Stimulated activated CD4-positive, alpha-beta T cell treated with anti-CD3 and anti-CD28 coated beads, Interleukin-4, amount 100 ng/mL, for 48 hours (primary cell): ENCODE measurements at places on chromosomes 16 and 17.

GRCh38 chr16:79089735-79090284, 510.7 kb downstream of the MAF start:
- no peak for DNase-seq

DNA sequence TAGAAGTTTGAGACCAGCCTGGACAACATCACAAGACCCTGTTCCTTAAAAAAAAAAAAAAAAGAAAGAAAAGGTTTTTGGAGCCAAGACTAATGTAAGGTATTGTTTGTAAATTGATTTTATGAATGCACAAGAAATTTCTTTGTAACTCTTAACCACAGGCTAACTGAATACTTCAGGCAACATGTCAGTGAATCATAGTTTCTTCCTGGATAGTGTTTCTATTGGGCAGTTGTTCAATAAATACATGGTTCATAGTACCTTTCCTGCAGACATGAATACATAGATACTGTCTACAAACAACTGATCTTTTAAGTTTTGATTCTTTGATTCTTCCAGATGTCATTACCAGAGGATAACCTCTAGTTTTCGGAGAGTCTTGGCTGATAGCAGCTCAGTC, 11.6 kb downstream of the DDX42 start:
- DNase-seq: no peak

- no peak for DNase-seq
Measured at GRCh38 chr16:85234310-85235204, 122.3 kb upstream of the CIBAR2 start.

DNA sequence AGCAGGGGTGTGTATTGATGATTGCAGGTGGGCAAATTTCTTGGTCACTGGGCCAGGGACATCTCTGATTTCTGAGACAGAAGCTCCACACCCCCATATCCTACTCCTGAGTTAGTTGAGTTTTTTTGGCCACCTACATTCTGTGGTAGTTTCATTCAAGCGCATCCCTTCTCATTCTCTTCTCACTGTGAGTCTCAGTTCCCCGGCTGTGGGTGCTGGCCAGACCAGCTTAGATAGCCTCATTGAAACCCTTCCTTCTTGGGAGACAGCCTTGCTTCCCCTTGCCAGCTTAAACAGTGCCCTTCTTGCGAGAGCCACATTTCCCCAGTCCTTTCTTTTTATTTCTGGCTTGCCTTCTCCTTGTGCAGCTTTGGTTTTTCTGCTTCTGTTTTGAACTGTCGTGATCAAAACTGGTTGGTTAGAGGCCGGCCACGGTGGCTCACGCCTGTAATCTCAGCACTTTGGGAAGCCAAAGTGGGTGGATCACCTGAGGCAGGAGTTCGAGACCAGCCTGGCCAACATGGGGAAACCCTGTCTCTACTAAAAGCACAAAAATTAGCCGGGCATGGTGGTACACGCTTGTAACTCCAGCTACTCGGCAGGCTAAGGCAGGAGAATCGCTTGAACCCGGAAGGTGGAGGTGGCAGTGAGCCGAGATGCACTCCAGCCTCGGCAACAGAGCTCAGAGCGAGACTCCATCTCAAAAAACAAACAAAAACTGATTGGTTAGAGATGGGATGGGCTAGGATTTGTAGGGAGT, 2.8 kb downstream of the GPT2 start:
- DNase-seq: no peak

DNA sequence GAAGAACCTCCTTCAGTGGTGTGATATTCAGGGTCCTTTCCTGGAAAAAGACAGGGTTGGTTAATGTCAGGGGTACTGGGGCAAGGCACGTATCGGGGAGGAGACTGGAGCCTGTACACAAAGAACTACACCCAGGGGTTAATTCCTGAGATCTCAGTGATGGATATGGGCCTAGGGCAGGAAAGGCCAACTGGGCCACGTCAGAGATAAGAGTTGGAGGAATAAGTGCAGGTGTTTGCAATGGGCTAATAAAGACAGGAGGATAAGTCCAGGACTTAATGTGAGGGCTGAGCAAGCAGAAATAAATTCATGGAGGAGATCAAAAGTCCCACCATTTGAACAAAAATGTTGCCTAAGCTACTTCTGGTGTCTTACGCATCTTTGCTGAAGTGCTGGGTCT, 10.4 kb upstream of the HERPUD1 start:
- DNase-seq: no peak

DNA sequence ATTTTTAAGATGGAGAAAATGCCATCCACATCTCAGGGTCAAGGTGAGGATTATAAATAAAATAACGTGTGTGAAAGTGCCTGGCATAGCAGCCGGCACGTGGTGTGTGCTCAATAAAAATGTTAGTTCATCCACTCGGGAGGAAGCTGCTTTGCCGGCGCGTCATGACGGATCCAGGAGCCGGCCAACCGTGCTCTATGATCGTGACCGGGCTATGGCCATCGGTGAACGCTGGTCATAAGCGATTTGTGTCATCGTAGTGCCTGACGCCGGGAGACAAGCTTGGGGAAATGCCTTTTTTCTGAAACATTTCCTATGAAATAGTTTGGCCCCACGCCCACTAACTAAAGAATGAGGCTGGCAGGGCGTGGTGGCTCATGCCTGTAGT, 74.0 kb downstream of the CMC2 start:
- no peak for DNase-seq

GRCh38 chr17:58666858-58667267, 25.0 kb downstream of the TEX14 start:
- peak; percentile 28 for DNase-seq

DNA sequence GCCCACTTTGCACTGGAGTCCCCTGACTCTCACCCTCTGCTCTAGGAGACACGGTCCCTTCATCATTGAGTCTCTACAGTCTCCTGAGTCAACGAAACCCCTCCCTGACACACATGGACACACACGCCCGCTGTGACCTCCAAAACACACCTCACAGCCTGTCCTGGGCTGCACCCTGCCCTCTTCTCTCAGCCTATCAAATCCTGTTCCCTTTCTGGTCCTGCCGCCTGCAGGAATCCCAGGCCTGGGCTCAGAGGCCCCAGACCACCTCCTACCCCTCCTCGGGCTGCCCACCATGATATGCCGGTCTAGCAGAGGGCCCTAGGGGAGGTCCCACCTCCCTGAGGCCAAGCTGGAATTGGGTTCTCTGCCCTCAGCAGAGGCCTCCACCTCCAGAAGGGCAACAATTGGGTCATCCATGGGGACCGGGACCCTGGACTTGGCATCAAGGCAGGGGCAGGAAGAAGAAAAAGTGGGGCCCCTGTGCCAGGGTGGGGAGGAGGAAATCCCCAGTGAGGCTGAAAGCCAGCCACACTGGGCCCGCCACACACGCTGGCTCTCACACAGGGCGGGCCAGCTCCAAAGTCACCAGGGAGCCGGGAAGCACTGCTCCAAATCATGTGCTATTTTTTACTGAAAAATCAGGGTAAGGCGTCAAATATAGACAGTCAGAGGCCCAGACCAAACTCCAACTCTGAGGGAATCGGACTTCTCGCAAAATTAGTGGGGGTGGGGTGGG, 3.4 kb downstream of the PPP1R9B start:
- DNase-seq: no peak

GRCh38 chr16:65663774-65664173, 541.9 kb upstream of the CDH11 start:
- DNase-seq: no peak

DNA sequence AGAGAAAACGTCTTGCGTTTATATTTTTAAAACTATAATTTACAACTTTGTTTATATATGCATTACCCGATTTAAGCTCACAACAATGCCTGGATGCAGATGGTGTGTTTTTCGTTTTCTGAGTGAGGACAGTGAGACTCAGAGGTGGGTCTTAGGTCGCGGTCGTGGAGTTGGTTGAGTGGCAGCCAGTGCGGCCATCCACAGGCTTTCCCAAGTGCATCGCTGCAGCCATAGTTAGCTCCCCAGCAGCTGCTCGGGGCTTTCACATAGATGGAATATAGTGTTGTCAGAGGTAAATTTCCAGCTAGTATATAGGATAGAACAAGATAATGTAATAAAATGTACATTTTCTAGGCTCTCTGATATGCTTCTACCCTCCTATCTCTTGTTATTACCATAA, 417.8 kb downstream of the CDH13 start:
- no peak for DNase-seq

GRCh38 chr17:43832168-43832975, 574 bp downstream of the MPP3 start:
- DNase-seq: no peak

DNA sequence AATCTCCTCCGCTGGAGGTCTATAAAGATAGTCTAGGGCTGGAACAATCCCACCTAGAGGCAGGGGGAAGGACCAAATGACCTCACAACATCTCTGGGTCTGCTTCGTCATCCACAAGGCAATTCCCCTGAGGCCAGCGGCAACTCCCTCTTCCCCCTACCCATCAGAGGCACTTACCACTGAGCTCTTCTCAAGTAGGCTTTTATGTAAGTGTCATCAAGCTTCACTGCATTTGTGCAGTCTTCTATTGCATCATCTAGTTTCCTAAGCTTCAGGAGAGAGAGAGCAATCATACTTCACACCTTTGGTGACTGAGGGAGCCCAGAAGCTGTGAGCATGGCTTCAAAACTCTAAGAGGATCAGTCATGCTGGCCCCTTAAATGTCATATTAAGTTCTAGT, 21.0 kb downstream of the CNP start:
- DNase-seq: no peak

DNA sequence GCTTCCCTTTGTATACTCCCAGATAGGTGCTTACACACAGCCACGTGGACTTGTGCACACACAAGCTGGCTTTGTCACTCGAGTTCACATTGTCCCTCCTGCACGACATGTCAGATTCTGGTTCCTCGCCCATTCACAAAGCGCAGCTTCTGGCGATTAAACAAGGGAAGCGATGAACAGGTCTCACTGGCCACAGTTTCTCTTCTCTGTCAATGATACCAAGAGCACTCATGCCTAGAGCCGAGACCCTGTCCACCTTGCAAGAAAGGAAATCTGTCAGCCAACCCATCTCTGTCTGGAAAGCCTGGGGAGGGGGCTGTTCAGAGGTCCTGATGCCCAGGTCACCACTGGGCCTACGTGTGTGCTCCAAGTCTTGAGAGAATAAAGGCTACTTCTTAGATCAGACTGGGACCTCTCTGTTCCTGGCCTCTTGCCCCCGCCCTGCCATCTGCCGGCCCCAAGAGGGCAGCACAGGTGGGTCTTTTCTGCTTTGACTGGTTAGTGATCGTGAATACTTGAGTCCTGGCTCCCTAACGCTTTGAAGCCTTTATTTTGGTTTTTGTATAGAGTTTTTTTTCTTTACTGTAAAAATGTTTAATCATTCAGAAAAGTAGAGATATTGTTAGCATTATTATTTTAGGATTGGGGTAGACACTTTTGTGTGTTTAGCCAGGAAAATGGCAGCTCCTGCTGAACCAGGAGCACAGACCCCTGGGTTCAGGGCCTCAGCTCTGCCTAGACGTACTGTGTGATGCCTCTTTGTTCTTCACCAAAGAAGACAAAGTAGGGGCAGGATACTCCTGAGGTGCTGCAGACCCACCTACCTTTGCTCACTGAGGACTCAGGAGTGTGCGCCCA, 104.7 kb downstream of the MRM1 start:
- DNase-seq: peak; percentile 40

DNA sequence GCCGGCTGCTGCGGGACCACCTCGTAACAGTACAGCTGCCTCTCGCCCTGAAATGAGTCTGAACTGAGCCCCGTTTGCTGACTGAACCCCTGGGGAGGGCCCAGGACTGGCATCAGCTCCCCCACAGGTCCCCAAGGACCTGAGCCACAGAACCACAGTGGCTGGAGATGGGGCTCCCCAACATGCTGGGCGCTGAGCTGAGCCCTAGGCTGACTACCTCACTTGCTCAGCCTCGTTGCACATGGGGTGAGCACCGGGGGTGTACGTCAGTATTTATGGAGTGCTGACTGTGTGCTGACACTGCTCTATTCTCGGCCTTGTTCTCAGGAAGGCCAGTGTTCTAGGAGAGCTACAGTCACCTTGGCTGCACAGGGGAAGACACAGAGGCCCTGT, 6.6 kb upstream of the VASN start:
- no peak for DNase-seq

DNA sequence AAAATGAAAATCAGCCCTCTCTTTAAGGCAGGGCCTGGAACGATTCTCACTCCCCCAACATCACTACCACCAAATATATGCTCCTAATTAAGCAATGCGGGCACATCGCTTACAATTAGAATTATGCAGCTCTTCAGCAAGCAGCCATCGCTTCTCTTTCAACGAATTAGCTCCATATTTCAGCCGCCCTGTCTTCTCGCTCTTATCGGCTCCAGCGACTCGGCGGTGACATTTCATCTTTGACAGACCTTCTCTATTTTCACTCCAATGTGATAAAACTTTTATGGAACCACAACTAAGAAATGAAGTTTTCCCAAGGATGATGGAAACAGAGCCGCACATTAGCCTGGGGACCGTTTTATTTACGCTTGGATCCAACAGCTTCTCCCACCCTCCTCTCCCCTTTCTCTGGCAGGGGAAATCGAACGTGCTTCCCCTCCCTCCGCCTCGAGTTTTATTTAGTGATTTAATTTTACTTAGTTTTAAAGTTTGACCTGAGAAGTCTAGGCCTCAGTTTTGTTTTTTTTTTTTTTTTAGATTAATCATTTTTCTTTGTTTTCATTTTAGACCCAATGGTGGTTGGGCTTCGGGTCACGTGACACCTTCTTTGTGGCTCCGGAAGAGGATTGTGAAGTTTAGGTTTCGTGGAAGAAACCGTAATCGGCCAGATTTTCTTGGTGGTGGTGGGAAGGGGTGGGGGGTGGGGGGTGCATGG, 3.1 kb upstream of the HOXB2 start:
- no peak for DNase-seq

GRCh38 chr17:38738686-38739085, 8.5 kb downstream of the CISD3 start:
- DNase-seq: no peak
